GM19239 (cell line): ENCODE measurements at places on chromosomes 6 and 20.

DNA sequence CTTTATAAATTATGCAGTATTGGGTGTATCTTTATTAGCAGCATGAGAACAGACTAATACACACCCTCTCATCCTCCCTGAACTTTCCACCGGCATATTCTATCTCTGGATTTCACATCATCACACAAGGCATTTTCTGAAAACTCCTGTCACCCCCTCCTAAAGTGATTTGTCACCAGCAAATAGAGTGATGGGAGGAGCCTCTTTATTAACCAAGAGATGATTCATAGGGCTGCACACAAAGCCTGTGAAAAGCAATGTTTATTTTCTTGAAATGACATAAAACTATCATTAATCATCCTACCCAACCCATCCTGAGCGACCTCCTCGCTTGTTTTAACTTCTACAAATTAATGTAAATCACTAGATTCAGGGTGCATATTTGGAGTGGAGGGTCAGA is 394.7 kb upstream of the SULF2 start:
- DNase-seq = no peak

DNA sequence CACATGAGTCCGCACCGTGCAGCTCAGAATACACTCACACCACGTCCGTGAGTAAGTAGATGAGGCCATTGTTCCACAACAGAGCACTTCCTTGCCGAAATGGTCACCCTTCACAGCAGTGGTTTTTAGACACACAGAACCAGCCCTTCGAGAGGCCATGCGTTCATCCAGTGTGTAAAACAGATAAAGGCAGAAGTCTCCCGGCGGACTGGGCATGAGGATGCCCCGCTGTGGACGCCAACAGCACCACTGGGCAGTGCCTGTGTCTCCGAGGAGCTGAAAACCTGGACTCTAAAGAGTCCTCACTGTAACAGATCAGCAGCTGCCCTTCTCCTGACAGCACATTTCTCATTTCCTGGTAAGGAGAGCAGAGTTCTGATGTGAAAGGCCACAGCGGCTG is 75.2 kb downstream of the WDR27 start:
- no peak for DNase-seq

DNA sequence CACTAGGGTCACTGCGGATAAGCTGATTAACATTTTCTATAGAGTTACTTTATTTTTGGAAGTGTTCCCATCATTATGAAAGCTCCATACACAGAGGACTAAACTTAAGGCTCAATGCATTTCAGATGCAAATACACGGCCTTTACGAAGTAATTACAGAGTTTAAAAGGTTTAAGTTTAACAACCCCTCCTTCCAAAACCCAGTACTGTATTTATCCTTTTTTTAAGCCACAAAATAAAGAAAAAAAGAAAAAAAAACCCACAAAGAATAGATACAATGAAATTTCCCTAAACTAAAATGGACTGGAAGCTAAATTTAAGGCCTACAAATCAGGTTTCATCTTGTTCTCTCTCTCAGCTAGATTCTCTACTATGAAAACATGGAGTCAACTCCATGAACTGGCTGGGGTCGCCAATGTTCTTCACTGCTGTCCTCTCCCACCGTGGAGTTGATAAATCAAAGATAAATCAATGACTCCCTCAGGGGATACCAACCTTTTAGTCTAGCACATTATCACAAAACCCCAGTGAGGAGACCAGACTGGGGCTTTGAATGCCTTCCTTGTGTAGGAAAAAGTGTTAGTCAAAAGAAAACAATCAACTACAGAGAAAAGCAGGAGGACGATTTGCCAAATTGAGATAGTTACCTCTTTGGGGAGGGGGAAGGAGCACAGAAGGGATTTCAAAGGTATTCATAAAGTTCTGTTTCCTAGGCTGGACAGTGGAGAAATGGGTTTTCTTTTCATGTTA is 52.5 kb downstream of the TNFRSF21 start:
- no peak for DNase-seq

DNA sequence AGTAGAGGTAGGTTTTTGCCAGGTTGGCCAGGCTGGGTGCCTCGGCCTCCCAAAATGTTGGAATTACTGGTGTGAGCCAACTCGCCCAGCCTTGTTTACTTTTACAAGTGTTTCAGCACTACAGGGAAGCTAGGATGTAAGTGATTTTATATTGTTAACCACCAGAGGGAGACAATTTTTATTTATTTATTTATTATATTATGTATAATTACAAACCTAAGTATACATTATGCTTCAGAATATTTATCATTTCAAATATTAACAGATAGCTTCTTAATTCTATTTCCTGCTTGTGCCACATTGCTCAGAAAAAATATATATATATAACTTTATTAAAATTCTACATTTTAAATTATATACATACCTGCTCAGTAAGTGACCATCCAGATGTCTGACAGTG is 9.8 kb downstream of the MMUT start:
- no peak for DNase-seq

GRCh38 chr20:37333848-37334318 is 12.1 kb upstream of the SRC start:
- DNase-seq = no peak

- DNase-seq = no peak
Measured at GRCh38 chr6:90044833-90045381, 150.6 kb downstream of the GJA10 start.

DNA sequence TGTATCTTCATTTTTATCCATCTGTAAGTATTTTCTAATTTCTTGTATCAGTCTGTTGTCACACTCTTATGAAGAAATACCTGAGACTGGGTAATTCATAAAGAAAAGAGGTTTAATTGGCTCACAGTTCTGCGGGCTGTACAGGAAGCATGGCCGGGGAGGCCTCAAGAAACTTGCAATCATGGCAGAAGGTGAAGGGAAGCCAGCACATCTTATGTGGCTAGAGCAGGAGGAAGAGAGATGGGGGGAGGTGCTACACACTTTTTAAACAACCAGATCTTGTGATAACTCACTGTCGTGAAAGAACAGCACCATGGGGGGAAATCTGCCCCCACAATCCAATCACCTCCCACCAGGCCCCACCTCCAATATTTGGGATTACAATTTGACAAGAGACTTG is 10.9 kb upstream of the BCKDHB start:
- DNase-seq = no peak
